ENCODE measurements at places on chromosomes 3 and 15.

DNA sequence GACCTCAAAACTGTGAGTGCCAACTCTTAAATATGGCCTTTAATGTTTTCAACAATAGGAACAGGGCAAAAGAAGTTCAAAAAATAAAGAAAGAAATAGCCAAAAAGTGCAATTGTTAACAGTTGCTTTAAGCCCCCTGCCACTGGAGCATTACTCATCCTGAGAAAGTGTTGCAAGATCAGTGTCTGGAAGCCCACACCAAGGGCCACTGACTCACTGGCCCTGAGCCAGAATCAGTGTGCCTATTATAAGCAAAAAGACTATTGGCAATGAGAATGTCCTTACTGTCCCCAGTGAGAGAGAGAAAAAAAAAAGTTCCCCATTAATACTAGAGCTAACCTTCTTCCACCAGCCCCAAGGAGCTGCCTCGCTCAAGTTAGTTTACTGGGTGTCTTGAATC is 480.1 kb upstream of the ZNF385D start:
- no peak for DNase-seq

DNA sequence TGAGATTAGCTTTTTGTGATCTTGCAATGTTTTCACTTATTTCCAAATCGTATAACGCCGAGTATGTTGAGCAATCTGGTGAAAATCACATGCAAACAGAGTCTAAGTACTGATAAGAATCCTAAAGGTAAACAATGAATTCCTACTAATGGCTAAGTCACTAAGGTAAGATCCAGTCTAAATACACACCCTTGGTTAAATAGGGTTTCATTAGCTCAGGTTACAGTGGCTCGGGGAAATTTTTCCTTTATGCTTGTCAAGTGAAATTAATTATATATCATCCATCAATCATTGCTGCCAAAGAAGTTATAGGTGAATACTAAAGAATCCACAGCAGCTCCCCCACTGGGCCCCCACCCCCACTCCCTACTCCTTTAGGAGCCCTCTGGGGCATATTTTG is 139.3 kb downstream of the SOX2 start:
- no peak for DNase-seq

DNA sequence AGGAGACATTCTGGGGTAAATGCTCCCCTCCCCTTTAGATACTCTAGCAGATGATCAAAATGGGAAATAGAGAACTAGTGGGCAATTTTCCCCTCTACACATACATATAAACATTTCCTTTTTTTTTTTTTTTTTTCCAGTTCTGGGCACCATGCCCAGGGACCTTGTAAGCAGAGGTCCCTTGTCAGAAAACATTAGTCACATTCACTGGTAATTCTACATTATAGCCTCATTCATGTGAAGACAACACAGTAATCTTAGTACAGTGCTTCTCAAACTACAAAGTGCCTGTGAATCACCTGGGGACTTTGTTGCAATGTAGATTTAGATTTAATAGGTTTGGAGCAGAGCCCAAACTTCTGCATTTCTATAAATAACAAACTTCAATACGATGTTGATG is 60.1 kb upstream of the ACTC1 start:
- DNase-seq: no peak

- DNase-seq: no peak
These were observed 72.9 kb downstream of the CD200 start for GRCh38 chr3:112405845-112406244.

GRCh38 chr3:139284221-139284620 is 59.6 kb upstream of the MRPS22 start:
- no peak for DNase-seq

DNA sequence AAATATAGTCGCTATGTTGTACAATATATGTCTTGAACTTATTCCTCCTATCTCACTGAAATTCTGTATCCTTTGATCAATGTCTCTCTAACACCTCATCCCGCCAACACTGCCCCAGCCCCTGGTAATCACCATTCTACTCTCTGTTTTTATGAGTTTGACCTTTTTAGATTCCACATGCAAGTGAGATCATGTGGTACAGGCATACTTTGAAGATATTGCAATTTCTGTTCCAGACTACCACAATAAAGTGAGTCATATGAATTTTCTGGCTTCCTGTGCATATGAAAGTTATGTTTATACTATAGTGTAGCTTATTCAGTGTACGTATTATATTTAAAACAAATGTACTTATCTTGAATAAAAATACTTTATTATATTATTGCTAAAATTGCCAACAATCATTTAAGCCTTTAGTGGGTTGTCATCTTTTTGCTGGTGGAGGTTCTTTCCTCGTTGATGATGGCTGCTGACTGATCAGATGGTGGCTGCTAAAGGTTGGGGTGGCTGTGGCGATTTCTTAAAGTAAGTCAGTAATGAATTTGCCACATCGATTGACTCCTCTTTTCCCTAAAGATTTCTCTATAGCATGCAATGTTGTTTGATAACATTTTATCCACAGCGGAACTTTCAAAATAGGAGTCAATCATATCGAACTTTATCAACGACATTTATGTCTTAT is 257.2 kb downstream of the NFKBIZ start:
- DNase-seq: no peak

DNA sequence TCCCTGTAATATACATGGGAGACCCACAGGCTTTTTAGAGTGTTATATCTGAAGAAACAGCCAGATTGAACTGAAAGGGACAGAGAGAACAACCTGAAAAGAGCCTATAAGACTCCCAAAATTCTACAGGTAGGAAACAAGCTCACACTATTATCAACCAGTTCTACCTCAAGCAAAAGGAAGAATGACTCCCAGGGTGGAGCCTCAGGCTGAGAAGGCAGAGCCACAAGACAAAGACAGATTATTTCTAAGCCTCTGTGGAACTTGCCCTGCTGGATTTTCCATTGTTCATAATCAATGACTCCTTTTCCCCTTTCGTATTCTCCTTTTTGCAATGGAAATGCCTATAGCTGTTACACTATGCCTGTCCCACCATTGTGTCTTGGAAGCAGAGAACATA is 95.1 kb upstream of the LMCD1 start:
- no peak for DNase-seq

DNA sequence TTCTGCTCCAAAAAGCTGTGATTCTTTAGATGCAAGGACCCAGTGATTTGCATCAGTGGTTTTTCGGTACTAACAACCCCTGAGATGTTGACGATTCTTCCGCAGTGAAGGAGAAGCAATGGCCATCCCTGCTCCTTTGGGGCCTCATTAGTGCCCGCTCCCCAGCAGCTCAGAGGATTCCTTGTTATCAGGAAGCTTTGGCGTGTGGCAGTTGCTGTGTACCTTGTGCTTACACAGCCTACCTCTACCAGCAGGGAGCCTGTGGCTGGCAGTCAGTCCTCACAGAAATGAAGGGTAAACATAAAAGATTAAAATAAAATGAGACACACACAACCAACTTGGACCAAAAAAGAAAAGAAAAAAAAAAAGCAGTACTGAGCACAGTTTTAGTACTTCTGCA is 55.2 kb downstream of the CNTN3 start:
- DNase-seq: no peak

GRCh38 chr3:52019352-52020080 is 23.8 kb upstream of the RPL29 start:
- DNase-seq: no peak

- DNase-seq: no peak
These were observed 85.3 kb upstream of the ADAMTS9 start for GRCh38 chr3:64773137-64773536.

DNA sequence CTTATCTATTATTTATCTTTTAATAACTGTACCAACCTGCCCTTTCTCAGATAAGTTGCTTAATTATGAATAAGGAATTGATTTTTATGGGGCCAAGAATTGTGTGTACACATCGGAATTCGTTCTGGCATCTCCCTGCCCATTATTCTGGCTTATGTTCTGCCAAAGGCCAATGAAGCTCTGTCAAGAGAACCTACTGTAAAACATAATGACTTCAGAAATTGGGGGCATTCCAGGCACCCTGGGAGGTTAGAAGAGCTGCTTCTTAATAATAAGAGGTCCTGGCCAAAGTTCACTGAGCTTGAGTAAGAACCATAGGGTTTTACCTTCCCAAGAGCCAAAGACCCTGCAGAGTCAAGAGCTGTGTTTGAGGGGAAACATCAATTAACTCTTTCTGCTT is 261.7 kb downstream of the SLC9A9 start:
- DNase-seq: no peak

GRCh38 chr3:106824856-106825255 is 552.4 kb upstream of the CCDC54 start:
- DNase-seq: no peak

- DNase-seq: no peak
These were observed 129.4 kb downstream of the UACA start for GRCh38 chr15:70633991-70634390.

DNA sequence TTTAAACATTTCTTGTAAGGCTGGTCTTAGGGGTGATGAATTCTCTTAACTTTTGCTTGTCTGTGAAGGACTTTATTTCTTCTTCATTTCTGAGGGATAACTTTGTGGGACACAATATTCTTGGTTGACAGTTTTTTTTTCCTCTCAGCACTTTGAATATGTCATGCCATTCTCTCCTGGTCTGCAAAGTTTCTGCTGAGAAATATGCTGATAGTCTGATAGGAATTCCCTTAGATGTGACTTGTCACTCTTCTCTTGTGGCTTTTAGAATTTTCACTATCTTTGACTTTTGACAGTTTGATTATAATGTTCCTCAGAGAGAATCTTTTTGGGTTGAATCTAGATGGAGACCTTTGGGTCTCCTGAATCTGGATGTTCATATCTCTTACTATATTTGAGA is 23.3 kb upstream of the TF start:
- no peak for DNase-seq

DNA sequence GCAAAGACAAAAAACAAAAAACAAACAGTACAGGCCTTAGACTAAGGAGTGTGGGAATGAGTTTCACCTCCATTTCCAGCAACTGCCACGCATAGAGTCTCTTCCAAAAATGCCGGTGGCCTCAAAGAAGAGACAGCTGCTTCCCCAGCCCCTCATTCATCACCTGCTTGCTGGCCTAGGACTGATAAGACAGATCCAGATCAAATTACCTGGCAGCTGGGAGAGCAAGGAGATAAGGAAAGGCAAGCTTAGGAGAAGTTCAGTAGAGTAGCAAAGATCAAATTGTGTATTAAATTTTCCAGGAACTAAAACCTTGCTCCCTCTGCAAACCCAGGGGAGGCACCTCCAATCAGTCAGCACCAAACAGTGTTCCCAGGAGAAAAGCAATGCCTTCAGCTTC is 325.8 kb upstream of the CTNNB1 start:
- no peak for DNase-seq

GRCh38 chr3:5205165-5205941 is 17.8 kb downstream of the EDEM1 start:
- no peak for DNase-seq

GRCh38 chr15:47013446-47013845 is 703.9 kb upstream of the SEMA6D start:
- no peak for DNase-seq

GRCh38 chr3:4808637-4809036 is 170.6 kb upstream of the BHLHE40 start:
- DNase-seq: no peak

GRCh38 chr3:100913870-100914648 is 79.2 kb downstream of the ABI3BP start:
- no peak for DNase-seq
